ENCODE measurements at places on chromosomes 3 and 15. TPM values are rescaled to one million over a fixed set of nuclear protein-coding genes. Genes with fewer than 3 reads are reported as not detected.

- no peak for DNase-seq
Observed at GRCh38 chr15:70532531-70533186, 230.7 kb downstream of the UACA start.

Gene MESP2
- not detected for total RNA-seq

DNA sequence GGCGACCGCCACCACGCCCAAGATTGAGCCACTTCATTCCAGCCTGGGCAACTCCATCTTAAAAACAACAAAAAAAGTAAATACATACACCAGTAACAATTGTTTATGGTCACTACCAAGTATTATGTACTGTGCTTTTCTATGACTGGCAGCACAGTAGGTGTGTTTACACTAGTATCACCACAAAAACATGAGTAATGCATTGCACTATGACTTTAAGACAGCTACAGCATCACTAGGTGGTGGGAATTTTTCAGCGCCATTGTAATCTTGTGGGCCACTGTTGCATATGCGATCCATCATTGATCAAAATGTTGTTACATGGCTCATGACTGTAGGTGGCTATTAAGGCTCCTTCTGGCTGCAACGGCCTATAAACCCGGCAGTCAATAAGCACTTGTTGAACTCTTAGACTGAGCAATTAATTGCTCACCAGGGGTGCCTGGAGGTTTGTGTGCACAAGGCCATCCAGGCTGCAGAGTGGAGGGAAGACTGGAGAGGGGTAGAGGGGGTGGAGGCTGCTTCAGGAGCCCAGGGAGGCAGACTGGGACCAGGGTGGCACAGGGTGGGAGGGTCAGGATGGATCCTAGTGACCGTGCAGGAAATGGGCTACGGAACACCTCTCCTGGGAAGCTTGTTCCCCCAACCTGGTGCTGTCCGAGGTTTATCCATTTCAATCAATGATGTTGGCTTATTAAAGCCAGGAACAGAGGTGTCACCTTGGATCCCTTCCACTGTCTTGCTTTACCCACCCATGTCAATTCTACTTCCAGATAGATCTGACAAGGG lies 17.9 kb upstream of the COPG1 start:
- DNase-seq, result no peak

DNA sequence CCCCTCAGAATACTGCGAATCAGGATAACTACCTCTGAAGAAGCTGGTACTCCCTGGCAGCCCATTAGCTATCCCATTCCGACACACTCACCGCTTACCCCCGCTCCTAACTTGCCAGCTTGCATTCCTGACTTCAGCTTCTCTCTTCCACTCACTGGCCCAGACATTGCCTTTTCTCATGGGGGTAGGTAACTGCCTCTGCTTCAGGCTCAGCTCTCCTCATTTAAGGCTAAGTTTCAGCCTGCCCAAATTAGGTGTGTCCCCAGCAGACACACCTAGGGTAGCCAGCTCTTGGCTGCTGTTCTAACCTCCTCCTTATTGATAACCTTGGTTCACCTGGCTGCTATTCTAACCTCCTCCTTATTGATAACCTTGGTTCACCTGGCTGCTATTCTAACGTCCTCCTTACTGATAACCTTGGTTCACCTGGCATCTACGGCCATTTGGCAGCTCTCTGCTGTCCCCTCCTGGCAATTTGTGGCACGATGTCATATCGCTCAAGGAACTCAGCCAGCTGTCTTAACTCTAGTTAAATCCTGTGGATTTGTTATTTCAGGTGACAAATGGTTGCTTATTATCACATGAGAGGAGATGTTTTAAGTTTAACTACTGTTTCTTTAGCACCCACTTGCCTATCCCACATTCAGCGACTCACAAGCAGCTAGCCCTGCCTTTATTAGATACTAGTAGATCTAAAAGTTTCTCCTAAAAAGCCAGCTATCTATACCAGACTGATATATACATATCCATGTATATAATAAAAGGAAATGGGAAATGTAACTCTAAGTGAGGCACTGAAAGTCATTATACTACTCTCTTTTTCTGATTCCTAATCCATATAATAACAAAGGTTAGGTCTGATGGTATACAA lies 106.5 kb upstream of the ACP3 start:
- peak; percentile 35 for DNase-seq

DNA sequence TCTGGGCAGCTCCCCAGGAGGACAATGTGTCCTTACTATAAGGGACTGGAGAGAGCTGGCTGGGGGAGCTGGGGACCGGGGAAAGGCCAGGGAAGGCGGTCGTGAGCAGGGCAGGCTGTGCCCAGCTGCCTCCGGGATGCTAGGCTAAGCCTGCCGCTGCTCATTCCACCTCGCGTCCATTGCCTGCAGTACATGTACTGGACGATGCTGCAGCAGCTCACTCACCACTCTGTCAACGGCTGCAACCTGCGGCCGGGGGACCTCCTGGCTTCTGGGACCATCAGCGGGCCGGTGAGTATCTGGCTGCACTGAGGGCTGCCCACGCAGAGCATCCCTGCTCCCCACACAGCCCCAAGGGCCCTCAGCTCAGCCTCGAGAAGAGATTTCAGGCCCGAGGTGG lies 27.1 kb downstream of the FAH start:
- DNase-seq, result no peak

Gene CPNE4
- 0.35 TPM for total RNA-seq

DNA sequence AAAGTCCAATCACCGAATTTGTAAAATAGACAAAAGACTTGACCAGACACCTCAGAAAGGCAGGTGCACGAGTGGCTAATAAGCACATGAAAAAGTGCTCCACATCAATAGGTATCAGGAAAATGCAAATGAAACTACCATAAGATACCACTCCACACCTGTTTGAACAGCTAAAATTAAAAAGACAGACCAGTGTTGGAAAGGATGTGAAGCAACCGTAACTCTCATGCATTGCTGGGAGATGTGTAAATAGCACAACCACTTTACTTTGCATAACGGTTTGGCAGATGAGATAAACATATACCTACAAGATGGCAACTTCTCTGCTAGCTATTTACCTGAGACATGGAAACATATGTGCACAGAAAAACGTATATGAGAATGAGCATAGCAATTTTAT lies 56.9 kb downstream of the CADPS start:
- DNase-seq, result no peak

Gene BFSP2
- not detected for total RNA-seq

GRCh38 chr3:29307295-29307694 lies 26.4 kb downstream of the RBMS3 start:
- no peak for DNase-seq

Gene P2RY1
- total RNA-seq, result 1.8 TPM

DNA sequence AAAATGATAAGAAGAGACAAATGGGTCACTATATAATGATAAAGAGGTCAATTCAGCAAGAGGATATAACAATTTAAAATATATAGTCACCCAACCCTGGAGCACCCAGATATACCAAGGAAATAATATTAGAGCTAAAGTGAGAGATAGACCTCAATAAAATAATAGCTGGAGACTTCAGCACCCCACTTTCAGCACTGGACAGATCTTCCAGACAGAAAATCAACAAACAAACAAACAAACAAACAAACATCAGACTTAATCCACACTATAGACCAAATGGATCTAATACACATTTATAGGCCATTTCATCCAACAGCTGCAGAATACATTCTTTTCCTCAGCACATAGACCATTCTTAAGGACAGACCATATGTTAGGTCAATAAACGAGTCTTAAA lies 79.4 kb downstream of the SENP7 start:
- DNase-seq, result no peak

DNA sequence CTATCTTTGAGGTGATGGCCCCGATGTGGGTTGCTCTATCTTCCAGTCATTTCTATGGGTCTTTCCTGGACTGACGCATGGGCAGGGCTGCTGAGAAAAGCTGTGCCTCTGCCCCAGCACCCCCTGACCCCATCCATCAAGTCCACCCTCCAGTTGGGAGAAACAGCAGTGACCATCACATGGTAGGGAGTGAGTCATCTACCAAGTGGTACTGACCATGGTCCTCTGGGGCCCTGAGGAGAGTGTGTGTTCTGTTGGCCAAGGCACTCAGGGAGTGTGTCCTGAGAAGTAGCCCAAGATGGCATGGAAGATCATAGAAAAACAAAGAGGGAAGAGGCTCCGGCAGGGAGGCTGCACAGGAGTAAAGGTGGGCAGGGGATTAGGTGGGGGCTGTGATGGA lies 1.6 kb upstream of the DNAH1 start:
- no peak for DNase-seq

Gene MAP2K5
- 10.5 TPM for total RNA-seq

- no peak for DNase-seq
Observed at GRCh38 chr3:171088964-171089754, 62.6 kb upstream of the SLC2A2 start.

Gene RPP25
- 6.7 TPM for total RNA-seq

DNA sequence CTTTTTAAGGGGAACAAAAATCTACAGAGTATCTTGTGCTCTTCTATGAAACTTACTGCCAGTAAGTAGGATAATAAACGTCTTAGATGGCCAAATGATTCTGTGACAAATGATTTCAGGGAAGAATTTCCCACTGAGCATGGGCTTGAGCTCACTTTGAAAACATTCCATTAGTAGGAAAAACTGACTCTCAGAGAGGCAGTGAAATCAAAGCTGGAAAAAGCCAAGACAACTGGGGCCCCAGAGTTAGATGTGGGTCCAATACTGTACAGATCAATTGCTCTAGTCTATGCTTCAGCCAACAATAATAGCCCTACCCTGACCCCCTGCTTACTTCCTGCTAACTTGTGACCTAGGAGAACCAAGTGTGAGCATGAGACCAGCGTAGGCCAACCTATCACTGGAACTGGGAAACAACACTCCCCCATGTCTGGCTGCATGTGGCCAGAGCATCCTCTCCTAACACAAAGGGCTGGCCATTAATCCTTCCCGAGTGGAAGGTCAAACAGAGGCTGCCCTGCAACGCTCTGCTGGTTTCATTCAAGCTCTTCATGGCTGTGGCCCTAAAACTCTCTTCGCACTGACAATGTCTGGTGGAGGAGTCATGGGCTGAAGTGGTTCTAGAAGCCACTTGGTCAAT lies 68.8 kb downstream of the FOXB1 start:
- no peak for DNase-seq

Gene SLC38A3
- 21.2 TPM for total RNA-seq

DNA sequence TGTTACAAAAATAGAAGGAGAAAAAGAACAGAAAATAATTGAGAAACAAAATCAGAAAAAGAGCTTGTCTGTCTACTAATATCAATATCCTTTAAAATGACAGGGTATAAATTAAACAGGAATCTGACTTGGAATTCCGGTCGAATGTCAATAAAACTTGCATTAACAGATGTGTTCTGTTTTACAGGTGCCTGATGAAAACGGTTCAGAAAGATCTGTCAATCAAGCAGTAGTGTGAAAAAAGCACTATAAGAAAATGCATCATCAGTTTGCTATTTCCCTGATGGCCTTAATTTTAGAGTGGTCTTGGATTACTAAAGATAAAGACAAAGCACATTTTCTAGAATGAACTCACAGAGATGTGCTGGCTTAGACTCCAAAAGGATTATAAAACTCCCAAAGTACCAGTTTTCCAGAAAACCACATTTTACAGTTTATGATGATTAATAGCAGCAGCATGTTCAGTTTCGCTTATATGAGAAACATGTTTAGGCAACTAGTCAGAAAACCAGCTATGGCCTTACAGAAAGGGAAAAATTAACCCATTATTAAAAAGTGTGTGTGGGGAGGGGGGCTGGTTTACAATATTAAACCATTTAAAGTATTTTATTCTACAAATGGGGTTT lies 8.2 kb upstream of the C3orf38 start:
- DNase-seq, result no peak

DNA sequence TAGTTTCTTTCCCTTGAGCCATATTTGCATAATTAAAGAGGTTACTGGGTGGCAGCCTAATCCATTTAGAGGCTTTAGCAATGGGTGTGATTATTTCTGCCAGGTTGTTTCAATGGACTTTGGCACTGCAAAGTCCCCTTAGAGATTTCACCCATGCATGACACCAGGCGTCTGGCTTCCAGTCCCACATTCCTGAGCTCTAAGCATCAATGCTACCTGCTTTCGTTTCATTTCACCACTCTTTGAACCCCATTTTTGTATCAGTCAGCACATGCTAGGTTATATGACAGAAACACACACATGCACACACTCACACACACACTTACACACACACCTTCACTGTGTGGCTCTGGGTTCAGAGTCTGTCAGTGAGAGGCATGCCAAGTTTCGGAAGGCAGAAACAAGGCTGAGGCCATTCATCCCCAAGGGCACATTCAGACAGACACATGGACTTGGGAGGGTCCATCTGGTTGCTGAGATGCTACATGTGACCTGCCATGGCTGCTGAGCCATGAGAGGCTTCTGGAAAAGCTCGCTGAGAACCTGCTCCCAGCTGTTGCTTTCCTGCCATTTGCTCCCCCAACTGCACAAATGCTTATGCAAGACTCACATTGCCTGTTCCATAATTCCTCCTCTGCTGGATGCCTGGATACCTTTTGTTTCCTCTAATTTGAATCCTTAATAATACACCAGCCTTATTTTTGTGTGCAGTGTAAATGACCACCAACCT lies 354.1 kb downstream of the GABRG3 start:
- no peak for DNase-seq

- DNase-seq, result no peak
Observed at GRCh38 chr3:188151438-188151837, 2.5 kb upstream of the LPP start.

DNA sequence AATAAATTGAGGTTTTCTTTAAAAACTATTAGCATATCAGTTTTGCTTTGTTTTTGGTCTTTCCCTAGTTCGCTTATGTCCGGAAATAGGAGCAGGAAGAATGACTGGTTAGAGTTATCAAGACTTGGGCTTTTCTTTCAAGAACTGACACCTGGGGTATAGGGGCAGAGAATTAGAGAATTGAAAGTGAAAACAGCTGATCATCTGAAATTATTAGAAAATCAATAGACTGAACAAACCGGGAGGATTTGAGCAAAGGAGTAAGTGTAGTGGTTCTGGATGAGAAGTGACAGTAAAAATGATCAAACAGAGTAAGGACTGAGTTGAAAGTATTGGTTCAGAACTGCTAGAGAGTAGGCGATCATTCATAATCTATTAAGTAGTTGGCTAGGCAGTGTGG lies 6.0 kb downstream of the MINDY2 start:
- DNase-seq, result no peak

- peak; percentile 84 for DNase-seq
Observed at GRCh38 chr15:57609805-57610529, 18.3 kb downstream of the MYZAP start.

DNA sequence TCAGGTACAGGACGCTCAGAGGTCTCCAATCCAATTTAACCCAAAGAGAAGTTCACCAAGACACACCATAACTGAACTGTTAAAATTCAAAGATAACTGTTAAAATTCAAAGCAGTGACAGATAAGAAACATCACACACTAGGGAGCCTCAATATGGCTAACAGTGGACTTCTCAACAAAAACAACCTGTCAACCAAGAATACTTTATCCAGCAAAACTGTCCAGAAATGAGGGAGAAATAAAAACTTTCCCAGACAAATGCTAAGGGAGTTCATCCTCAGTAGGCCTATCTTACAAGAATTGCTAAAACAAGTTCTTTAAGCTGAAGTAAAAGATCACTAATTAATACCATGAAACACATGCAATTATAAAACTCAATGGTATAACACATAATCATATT lies 36.3 kb upstream of the MYLK start:
- DNase-seq, result no peak

GRCh38 chr3:43079536-43080332 lies 26.1 kb downstream of the POMGNT2 start:
- DNase-seq, result no peak

Gene DTWD1
- 24.4 TPM for total RNA-seq

GRCh38 chr3:169846458-169847193 lies 23.1 kb downstream of the LRRC31 start:
- no peak for DNase-seq

Gene GP9
- not detected for total RNA-seq
